ENCODE measurements at places on chromosomes 6 and 20.

DNA sequence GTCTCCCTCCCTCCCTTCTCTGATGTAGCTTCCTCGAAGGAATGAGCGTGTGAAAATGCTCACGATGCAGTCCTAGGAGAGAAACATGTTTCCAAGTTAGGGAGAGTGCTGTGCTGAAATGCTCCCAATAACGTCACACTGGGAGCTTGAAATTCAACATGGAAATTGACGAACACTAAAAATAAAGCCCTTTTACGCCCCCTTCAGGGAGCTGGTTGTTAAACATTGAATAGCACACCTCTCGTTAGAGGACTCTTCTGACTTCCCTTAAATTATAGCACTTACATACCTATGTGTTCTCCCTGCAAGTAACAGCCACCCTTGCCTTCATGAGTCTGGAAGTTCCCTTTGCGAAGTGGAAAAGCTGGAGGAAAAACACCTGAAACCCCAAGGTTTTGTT is 88.6 kb downstream of the BFSP1 start:
- DNase-seq: no peak

GRCh38 chr6:150528648-150529285 is 70.9 kb upstream of the PLEKHG1 start:
- peak; percentile 58 for DNase-seq

- DNase-seq: no peak
These were observed 4.4 kb upstream of the LAMA4 start for GRCh38 chr6:112258642-112259336.

GRCh38 chr20:17385798-17386197 is 145.4 kb downstream of the BFSP1 start:
- DNase-seq: no peak

DNA sequence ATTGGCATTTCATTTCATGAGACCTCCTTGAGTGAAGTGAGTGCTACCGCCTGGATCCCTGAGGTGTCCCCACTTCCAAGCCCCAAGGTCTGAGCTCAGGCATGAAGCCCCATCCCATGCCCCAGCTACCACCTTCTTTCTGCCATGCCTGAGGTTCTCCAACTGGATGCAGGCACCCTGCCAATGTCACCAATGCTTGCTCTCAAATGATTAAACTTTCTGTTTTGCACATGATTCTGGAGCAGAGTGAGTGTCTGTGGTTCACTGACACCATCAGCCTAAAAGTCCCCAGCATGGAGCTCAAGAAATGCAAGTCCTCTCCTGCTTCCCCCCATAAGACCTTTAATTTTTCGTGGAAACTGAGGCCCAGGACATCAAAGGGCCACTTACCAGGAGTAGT is 43.7 kb upstream of the BPIFA2 start:
- no peak for DNase-seq

DNA sequence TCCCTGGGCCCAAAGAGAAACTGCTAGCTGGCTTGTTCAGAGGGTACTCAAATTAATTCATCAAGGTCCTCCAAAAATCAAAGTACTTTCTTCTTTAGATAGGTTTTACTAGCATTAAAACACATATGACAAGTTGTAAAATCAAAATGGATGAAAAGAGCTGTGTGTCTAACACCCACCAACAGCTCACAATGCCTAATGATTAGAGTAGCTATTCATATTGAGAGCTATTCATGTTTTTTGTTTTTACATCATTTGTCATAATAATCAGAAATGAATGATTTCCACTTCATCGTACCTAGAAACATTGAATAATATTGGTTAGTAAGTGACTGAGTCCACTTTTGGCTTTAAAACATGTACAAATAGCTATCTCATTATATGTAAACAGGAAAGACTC is 289.9 kb upstream of the RUNX2 start:
- no peak for DNase-seq

GRCh38 chr6:10400330-10400729 is 14.5 kb downstream of the TFAP2A start:
- DNase-seq: no peak

- DNase-seq: peak; percentile 68
These were observed 91.7 kb upstream of the ELOVL5 start for GRCh38 chr6:53440336-53440945.

DNA sequence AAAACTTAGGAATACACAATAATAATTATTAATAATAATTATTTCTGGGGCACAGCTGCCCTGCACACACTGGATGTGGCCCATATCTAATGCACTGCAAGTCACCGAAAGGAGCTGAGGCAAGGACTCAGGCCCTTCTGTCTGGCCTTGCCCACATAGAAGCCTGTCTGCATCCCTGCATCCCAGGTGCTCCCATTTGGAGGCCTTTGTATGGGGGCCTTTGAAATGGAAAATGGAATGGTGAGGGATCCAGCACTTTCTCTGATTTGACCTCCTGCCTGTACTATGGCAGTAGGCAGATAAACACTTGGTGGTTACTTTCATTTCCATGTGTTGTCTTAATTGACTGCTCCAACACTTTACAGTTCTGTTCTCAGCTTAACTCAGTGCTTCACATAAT is 75.7 kb upstream of the PTCHD4 start:
- DNase-seq: no peak

DNA sequence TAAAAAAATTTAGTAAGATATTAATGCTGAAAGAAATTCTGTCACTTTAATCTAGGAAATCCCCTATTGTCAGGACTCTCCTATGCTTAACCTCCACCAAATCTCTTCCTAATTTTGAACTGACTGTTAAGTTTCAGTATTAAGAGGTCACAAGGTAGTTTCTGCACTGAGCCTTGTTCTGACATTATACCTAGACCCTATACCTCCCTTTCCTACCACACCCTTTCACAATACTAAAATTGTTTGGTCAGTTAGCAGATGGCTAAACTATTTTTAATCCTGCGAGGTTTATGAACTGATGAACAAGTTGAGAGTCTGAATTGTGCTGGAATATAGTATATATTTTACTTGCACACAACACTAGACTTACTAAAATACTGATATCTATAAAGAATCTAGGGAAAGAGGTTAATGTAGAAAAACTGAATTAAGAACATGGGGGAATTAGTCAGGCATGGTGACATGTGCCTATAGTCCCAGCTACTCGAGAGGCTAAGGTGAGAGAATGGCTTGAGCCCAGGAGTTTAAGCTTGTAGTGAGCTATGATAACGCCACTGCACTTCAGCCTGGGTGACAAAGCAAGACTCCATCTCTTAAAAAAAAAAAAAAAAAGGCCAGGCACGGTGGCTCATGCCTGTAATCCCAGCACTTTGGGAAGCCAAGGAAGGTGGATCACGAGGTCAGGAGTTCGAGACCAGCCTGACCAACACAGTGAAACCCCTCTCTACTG is 51.5 kb downstream of the HBS1L start:
- no peak for DNase-seq

GRCh38 chr20:18750735-18751134 is 62.8 kb upstream of the SCP2D1 start:
- no peak for DNase-seq

DNA sequence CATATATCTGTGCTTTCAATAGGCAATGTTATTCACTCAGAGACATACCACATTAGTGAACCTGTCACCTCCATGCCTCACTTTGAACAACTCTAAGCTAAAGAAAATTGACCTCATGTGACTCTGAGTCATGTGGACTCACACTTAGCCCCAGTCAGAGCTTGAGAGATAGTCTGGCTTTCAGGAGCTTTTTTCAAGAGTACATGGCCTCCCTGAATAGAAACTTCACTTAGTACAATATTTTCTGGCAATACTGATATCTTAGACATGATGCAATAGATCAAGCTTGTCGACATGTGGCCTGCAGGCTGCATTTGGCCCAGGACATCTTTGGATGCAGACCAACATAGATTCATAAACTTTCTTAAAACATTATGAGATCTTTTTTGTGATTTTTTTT is 8.5 kb downstream of the SPTLC3 start:
- no peak for DNase-seq

GRCh38 chr20:22584522-22584921 is at the start of gene FOXA2:
FOXA2 (minus strand) TSS chr20:22584572; CDS start chr20:22584278, 294 bp downstream.
- DNase-seq: no peak

DNA sequence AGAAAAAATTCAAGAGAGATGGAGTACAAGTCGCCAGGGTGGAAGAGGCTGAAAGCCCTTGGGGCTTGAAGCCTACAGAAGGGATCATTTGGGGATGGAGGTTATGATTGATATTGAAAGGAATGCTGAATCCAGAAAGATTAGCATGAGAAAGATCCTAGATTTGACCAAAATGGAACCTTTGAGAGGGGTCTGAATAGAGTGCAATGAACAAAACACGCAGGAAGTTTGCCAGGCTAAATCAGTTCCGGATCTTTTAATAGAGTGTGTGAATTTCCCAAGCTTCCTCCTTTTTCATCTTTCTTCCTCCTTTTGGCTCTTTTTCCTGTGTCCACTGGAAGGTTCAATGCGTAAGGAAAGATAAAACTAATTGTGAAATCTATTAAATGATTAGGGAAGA is 15.3 kb downstream of the IPCEF1 start:
- peak; percentile 77 for DNase-seq

GRCh38 chr6:137651591-137652335 is 157.6 kb upstream of the OLIG3 start:
- DNase-seq: no peak

DNA sequence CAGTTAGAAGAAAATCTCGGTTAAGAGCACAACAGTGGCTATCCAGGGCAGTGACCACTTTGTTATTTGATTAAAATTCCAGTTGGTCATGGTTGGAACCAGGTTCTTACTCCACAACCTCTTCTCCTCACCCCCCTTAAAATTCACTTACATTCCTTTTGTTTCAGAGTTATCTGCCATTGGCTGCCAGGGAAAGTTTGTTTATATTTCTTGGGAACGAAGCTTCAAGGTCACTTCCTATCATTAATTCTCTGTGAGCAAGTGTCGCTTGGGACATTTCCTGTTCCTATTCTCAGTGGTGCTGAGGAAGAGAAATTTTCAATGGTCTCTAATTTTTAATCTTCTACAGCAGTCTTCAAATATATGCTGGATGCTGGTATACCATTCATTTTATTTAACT is 121.1 kb upstream of the COL21A1 start:
- peak; percentile 37 for DNase-seq

DNA sequence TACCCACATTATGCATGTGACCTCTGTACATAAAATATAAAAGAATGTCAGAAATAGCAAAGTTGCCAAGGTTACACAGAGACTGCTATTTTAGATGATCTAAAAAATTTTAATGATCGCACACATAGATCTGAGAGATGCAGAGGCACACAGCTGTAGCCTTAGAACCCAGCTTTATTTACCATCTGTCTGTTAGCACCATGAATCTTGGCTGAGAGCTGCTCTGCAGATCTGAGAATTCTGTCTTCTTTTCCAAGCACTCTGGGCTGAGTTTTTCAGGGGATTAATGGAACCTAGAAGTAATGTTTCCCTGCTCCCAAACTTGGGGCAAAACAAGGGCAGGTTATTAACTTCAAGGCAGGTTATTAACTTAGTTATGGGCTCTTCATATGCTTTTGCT is 248.7 kb upstream of the JAG1 start:
- no peak for DNase-seq

- no peak for DNase-seq
These were observed 46.8 kb downstream of the KCNB1 start for GRCh38 chr20:49435639-49436038.

DNA sequence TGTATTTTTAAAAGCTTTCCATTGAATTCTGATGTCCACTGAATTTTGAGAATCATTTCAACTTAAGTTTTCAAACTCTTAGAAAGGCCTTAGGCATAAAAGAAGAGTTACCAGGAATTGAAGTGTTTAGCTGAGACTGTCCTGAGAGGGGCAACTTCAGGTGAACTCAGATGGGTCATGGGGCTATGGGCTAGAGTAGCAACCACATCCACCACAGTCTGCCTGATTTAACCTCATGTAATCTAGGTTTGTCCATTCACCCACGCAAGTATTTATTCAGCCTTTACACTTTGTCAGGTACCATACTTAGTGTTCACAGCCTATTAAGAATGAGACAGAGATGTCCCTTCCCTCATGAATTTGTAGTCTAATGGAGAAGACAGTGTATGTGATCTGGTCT is 501.0 kb downstream of the KIF16B start:
- DNase-seq: no peak

- DNase-seq: peak; percentile 86
These were observed 85.8 kb downstream of the CEBPB start for GRCh38 chr20:50276119-50277063.

- peak; percentile 71 for DNase-seq
These were observed 44.9 kb upstream of the RNF24 start for GRCh38 chr20:4060064-4060795.

GRCh38 chr6:122007339-122007738 is 392.1 kb upstream of the HSF2 start:
- DNase-seq: no peak

DNA sequence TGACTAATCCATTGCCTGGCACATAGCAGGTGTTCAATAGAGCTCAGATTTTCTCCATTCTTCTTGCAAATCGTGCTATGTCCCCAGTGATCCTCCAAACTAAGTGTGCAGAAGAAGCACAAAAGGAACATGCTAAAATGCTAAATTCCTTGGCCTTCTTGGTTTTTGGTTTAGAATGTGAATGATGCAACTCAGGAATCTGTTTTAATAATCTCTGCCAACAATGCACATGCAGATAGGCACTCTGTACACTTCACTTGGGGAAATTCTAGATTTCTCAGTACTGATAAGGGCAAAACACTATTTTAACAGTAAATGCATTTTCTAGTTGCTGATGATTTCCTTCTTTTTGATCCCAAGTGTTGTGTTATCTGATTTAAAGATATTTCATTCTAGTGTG is 35.2 kb downstream of the SLC22A1 start:
- no peak for DNase-seq

- DNase-seq: no peak
These were observed 223.8 kb downstream of the THBS2 start for GRCh38 chr6:169029861-169030260.

DNA sequence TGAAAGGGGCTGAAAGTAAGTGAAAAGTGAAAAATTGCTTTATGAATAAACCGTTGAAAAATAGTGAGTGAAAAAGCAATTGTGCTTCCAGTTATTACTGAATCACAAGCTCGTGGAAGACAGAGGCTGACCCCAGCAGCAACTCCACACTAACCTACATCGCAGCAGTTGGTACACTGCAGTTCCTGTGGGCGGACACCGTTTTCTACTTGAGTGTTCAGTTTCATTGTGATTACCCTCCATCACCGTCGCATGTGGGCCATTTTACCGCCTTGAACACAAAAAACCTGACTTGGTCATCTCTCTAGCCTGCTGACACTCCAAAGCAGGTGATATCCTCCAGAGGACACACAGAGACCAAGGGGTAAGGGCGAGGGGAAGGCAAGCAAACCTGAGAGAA is 28.4 kb downstream of the PRDM1 start:
- no peak for DNase-seq
